ENCODE measurements at places on chromosomes 16 and 17. TPM values are rescaled to one million over a fixed set of nuclear protein-coding genes. Genes with fewer than 3 reads are reported as not detected.

DNA sequence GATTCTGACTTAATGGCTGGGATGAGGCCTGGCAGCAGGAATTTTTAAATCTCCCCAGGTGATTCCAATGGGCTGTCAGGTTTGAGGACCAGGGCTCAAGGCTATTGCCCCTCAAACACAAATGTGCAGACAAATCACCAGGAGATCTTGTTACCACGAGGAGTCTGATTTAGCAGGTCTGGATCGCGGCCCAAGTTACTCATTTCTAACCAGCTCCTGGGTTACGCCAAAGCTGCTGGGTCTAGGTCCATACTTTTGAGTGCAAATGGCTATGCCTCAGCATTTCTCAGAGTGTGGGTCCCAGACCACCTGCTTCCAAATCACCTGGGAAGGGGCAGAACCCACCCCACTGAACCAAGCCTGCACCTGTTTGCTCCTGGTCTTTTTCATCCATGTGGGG, 33.1 kb downstream of the CNGB1 start:
- no peak for DNase-seq

KRTAP2-3 gene
- total RNA-seq: not detected

PLA2G10 gene
- not detected for total RNA-seq

SPNS2 gene
- 0.37 TPM for total RNA-seq

DNA sequence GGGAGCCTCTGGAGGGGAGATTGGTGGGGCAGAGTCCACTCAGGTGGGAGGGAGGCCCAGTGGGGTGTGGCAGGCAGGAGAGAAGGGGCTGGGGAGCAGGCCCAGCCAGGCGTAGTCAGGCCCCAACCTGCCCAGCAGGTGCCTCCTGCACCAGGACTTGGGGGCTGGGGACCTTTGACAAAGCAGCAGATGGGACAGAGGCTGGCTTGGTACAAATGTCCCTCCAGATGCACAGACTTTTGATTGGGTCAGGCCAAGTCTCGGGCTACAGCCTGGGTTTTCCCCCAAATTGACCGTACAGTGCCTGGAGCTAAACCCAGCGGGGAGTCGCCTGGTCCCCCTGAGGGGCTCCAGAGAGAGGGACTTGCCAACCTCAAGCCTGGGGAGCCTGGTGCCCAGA, 411 bp downstream of the GGT6 start:
- no peak for DNase-seq

- no peak for DNase-seq
These were observed 2.1 kb downstream of the HERPUD1 start for GRCh38 chr16:56933828-56934598.

- no peak for DNase-seq
These were observed 4.7 kb upstream of the PIPOX start for GRCh38 chr17:29038085-29038795.

- no peak for DNase-seq
These were observed 540 bp downstream of the PPP4C start for GRCh38 chr16:30076276-30076791.

GRCh38 chr17:73630965-73631595, 13.2 kb downstream of the SDK2 start:
- no peak for DNase-seq

DNA sequence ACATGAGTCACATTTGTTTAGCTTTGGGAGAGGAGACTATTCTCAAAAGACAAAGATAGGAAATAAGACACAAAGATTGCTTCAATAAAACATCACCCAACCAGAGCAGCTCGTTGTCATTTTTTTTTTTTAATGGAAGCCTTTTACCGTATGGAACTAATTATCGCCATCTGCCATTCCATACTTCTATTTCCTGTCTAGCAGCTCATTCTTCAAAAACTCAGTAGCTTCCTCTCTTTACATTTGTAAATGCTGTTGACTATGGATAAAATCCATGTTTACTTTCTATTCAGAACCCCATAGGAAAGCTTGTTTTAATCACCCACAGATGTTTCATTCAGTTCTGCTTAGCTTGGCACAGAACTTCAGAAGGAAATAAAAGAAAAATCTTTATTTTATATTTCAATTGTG, 110.0 kb upstream of the PSMD7 start:
- no peak for DNase-seq

FAM117A gene
- total RNA-seq: 14.1 TPM

SULT1A3 gene
- total RNA-seq: 18.9 TPM

Measured in activated CD4-positive, alpha-beta T cell treated with anti-CD3 and anti-CD28 coated beads for 36 hours (primary cell).